ENCODE measurements at places on chromosomes 7 and 10.
A peak's percentile ranks its signal among the peaks of the same experiment; 100 is the strongest.

DNA sequence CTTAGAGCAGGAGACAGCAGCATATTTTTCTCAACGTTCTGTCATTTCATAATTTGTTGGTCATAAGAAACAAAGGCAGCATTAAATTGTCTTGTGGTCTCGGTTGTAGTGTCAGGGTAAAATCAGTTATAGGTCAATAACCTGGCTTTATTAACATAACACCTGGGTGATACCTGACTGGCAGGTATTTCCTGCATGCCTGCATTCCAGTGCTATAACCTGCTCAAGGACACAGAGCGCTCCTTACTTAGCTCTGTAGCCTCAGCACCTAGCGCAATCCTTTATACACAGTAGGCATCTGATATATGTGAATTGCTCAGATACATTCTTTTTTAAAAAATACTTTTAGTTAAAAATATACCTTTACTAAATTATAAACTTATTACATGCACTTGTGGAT, 38.9 kb upstream of the PRKG1 start:
- DNase-seq = no peak

DNA sequence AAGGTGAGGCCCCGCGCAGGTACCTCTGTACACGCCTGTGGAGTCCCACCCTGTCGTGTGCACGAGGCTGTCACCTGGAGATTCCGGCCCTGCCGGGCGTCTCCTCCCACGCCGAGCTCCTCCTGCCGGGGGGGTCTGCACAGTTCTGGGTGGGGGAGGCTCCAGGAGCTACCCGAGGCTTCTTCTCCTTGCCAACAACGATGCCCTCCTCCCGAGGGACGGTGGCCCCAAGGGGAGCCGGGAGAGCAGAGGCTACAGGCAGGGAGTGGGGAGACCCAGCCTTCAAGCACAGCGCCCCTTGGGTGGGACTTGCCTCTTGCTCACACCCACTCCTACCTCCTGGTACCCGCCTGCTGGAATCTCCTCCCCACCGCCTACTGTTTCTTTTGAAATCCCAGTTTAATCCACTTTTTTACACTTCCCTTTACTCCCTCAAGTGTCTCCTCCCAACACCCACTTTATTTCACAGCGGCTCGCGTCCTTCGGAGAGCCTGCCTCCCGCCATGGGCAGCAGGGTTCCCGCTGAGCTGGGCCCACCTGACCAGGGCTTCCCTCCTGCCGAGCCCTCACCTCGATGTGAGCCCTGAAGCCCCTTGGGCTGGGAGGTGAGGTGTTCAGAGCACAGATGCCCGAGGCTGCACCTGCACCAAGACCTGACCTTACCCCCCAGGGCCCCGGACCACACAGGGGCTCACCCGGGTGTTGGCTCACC, 338.1 kb downstream of the DNAJB6 start:
- no peak for DNase-seq

GRCh38 chr7:68417002-68417401, 1181.3 kb upstream of the AUTS2 start:
- no peak for DNase-seq

DNA sequence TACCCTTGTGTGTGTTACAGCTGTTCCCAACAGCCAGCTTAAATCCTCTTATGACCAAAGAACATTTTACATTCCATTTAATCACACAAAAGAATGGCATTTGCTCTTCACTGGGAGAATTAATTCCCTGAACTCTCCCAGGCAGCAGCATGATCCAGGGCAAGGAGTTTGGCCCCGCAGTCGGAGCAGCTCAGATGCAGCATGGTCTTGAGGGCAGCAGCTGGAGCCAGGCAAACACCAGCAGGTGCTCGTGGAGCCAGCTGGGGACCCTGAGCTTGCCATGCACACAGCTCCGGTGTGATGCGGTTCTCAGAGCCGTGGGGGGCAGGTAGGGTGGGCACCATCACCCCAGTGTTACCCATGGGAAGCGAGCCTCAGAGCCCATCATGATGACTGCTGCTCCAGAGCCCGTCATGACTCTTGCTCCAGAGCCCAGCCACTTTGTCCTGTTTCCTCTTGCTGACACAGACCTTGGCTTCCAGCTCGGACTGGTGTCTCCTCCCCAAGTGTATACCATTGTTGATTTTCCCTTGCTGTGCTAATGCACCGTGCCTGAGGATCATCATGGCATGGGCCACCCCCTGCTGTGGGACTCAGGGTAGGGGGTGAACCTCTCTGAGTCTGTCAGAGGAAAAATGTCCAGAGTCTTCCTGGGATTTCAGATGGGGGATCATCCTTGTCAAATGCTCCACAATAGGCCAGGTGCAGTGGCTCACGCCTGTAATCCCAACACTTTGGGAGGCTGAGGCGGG, 75.8 kb downstream of the ZRANB1 start:
- DNase-seq = no peak

- DNase-seq = no peak
Observed at GRCh38 chr7:149725916-149726315, 47.5 kb downstream of the ZNF467 start.

DNA sequence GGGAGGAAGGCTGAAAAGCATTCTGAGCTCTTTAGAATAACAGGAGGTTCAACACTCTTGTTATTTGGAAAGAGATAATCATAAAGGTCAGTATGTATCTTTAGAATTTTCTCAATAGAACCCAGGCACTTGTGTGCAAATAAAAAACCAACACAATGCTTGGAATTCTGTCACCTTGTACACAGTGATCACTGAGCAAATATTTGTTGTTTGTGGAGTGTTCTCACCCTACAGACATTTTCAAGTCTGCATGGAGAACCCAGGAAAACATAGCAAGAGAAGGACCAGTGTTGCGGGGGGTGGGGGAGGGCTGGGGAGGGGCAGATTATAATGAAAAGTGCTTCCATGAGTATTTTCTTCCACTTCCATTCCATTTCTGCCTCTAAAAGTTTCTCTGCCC, 87.4 kb downstream of the FAM107B start:
- DNase-seq = no peak

- no peak for DNase-seq
Observed at GRCh38 chr7:18027628-18028027, at the start of gene PRPS1L1. PRPS1L1 (minus strand) TSS chr7:18027846.

DNA sequence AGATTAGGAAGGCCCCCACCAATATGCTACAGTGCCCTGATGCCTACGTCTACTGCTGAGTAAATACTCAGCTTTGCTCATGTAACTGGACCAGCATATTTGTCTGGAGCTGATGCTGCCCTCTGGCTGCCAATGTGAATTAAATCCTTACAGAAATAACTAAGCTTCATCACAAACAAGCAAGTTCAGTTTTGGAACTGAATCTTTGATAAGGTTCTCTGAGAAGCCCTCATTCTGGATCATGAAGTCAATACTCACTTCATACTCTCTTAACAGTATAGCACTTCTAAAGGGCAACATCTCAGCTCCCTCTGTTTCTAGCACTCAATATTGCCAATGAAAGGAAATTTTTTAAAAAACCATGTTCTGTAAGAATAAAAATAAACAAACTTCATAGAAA, 246.7 kb downstream of the ETV1 start:
- DNase-seq = peak; percentile 9
